ENCODE measurements at places on chromosomes 11 and 22. TPM values are rescaled to one million over a fixed set of nuclear protein-coding genes. Genes with fewer than 3 reads are reported as not detected.
A peak's percentile ranks its signal among the peaks of the same experiment; 100 is the strongest.

DNA sequence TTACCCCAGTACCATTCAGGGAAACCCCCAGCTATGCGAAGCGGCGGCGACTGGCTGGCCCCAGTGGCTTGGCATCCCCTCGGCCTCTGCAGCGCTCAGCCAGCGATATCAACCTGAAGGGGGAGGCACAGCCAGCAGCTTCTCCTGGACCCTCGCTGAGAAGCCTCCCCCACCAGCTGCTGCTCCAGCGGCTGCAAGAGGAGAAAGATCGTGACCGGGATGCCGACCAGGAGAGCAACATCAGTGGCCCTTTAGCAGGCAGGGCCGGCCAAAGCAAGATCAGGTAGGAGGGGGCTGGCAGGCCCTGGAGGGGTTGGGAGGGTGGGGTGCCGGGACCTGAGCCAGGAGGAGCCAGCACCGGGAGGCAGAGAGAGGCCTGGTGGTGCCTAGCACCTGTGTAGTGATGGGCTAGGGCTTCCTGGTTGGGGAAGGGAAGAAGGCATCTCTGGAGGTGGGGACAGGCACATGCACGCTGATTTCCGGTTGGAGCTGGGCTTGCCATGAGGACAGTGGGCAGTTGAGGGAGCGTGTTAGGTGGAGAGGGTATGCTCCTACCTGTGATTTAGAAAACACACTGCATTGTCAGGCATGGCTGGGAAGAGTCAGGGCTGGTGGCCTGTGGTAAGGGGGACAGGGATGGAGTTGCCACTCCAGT, 22.3 kb downstream of the SHANK3 start:
- DNase-seq = no peak

GRCh38 chr11:10017911-10018310, 276.1 kb downstream of the SBF2 start:
- no peak for DNase-seq

DNA sequence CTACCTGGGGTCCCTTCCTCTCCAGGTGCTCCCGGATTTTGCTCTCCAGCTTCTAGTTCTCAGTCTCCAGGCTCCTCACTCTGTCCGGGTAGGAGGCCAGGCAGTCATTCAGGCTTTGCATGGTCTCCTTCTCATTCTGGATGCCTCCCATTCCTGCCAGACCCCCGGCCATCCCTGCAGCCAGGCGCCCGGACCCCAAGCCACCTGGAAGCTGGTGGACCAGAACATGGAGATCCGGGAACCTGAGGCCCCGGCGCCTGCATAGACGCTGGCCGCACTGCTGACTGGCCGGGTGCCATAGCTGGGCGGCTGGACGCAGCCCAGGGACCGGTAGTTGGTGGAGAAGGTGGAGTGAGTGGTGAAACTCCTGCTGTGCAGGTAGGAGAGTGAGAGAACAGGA, 8.0 kb upstream of the OR52L1 start:
- DNase-seq = no peak

- no peak for DNase-seq
Measured at GRCh38 chr11:65224930-65225278, 36.9 kb upstream of the POLA2 start.

- DNase-seq = no peak
Measured at GRCh38 chr11:19055016-19055415, 5.5 kb downstream of the MRGPRX2 start.

DNA sequence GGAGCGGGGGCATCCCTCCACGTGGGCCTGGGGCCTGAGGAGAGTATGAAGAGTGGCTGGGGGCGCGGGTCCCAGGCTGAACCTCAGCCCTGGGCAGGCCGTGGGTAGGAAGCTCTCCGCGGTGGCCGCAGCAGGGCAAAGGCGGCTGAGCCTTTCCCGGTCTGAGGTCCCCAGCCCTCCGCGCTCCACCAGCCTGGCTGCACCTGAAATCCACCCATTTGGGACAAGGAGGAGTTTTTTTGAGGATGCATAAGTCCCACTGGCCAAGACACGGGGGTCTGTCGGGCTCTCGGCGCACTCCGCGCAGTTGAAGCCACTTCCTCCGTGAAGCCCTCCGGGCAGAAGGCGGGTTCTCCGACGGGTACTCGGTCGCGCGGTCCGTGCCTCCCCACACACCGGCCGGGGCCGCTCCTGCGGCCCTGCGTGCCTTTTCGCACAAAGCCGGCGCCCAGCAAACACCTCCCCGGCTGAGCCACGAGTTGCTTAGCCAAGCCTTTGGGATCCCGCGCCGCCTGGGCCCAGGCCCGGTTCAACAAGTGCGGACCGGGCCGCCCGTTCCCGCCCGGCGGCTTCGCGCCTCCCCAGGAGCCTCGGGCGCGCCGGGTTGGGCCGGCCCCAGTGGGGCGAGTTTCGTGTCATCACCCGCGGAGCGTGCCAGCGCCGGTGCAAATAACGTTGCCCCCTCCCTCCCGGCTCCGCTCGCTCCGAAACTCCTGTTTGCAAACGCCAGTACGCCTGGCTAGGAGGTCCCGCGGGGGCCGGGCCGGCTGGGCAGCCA, 666 bp upstream of the OVOL1 start:
- no peak for DNase-seq

GRCh38 chr11:1763796-1764661, at the start of gene CTSD:
CTSD (minus strand) TSS chr11:1763927; CDS start chr11:1763859, 68 bp downstream.
- DNase-seq = peak; percentile 94

DNA sequence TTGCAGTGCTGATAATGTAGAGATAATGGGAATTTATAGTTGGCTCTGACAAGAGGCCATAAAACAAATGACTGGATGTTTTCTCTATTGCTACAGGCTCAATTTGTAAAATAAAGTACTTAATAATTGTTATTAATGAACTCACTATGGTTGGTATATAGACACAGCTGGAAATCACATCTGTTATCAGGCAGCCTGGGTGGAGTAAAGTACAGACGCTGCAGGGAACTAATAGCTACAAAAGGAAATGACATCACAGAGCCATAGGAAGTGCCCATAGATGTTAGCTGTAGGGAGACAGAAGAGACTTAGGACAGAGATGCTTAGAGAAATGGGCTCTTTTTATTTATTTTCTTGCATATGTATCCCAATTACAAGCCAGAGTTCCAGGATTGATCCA, 81.0 kb upstream of the SNX19 start:
- DNase-seq = no peak

GRCh38 chr11:95711945-95712221, 77.7 kb downstream of the FAM76B start:
- no peak for DNase-seq

DNA sequence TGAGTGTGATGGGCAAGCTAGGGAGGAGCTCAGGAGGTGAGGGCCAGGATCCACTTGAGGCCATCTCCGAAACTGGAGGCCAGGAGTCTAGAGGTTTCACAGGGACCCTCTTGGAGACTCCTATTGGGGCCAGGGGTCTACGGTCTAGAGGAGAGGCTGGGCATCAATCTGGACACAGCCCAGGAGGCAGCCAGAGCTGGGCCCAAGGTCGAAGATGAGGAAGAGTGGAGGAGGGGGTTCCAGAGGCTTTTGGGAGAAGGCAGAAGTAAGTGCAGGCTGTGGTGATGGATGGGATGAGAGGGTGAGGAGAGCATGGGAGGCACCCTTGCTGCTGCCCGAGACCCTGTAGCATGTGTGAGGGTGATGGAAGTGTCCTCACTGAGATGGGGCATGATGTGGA, 56.6 kb downstream of the LRRC32 start:
- DNase-seq = no peak

GRCh38 chr11:64027651-64028397, 7.9 kb upstream of the FLRT1 start:
- DNase-seq = no peak

- no peak for DNase-seq
Measured at GRCh38 chr11:2346586-2347307, 30.4 kb upstream of the CD81 start.

DNA sequence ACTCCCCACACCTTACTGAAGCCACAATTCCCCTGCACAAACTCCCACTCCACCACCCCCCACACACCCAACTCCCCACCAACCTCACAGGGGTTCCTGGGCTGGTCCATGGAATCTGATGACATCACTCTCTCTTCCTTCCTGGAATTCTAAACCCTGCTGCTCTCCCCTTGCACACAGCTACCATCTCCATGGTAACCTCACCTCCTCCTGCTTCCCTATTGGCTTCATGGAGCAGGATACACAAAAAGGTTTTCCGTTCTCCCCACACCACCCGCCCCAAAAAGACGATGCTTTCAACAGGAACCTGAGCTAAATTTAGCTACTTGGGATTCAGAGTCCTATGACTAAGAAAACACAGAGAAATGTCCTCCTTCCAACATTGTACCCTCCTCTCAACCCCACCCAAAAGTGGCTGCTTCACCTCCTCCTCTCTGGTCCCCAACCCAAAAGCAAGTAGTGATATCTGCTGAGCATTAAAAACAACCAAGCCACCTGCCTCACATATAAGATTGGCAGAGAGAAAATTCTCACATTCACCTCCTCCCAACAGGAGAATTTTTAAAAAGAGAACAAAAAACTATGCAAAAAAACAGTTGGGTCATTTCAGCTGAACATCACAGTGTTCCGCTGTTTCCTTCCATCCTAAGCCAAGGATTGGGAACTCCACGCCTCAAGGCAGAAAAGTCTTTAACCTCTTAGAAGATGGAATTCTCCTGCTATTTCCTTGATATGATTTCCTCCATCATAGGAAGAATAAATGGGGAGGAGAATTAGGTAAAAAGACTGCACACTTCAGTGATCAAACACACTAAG, 66.9 kb downstream of the RBFOX2 start:
- DNase-seq = peak; percentile 23

DNA sequence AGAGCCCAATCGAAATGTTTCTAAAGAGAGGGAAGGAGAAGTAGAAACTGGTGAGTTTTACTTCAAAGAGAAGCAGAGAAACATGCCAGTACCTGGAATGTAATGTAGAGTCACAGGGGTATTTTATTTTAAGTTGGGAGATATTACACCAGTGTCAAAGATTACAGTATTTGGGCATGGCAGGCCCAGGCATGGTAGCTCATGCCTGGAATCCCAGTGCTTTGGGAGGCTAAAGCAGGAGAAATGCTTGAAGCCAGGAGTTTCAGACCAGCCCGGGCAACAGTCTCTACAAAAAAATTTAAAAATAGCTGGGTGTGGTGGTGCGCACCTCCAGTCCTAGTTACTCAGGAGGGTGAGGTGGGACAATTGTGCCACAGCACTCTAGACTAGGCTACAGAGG, 2.7 kb downstream of the SYCE3 start:
- DNase-seq = no peak

DNA sequence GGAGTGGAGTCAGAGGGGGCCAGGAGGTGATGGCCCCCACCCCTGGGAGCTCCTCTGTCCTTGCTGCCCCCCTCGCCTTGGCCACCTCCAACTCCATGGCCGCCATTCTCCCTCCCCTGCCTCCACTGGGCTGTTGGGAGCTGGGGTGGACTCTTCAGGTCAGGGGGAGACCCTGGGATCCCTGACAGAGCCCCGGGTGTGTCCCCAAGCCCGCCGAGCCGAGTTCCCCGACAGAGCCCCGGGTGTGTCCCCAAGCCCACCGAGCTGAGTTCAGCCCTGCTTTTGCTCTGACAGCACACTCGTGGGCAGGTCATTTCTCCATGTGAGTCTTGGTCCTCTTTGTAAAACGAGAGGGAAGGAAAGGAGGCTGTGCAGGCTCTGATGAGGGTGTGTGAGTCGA, 13.2 kb upstream of the PARVG start:
- DNase-seq = no peak

The DNAJB7 gene
- polyA plus RNA-seq = not detected

The CYP2R1 gene
- 11.3 TPM for polyA plus RNA-seq

The SYT8 gene
- not detected for polyA plus RNA-seq

The RFPL2 gene
- 0.03 TPM for polyA plus RNA-seq

The OR5B21 gene
- polyA plus RNA-seq = not detected

The APOBEC3G gene
- 3.1 TPM for polyA plus RNA-seq

The CARD10 gene
- 14.8 TPM for polyA plus RNA-seq

The TESMIN gene
- polyA plus RNA-seq = 0.13 TPM

The SLC17A6 gene
- polyA plus RNA-seq = not detected
